ENCODE measurements at places on chromosomes 5 and 9.

- DNase-seq = no peak
Measured at GRCh38 chr5:172556971-172557461, 84.0 kb upstream of the NEURL1B start.

DNA sequence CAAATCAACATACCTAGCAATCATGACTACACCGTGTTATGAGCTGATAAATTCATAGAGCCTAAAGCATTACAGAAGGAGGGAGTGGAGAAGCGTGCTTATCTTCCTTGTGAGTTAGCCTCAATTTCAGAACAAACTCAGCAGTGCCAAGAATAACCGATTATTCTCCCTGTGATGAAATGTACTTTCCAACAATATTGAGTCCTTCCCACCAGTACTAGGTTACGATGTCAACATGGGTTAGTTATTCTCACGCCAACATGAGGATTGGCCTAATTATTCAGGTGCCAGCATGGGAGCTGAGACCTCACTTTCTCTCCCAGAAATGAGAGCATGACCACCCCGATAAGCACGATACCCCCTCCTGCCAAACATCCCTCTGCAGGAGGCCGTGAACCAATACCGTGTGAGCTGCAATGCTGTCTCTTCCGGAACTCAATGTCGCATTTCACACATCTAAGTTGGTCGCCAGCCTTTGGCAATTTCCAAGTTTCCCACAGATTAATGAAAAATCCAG lies 193.7 kb downstream of the ENC1 start:
- no peak for DNase-seq

DNA sequence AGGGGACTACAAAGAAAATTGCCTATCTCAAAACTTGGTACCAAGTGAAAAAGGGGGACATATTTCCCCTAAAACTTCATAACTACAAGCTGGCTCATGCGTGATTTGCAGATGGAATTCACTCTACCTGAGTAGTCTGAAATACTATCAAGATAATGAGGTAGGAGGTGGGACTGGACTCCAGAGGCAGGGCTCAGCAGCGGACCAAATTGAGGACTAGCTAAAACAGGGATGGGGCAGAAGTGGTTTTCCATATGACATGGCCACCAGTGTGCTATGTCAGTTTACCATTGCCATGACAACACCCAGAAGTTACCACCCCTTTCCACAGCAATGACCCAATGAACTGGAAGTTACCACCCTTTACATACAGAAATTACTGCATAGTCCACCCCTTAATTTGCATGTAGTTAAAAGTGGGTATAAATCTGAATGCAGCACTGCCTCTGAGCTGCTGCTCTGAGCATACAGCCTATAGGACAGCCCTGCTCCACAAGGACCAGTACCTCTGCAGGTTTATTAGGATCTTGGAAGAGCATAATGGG lies 30.4 kb upstream of the TESK1 start:
- DNase-seq = no peak

DNA sequence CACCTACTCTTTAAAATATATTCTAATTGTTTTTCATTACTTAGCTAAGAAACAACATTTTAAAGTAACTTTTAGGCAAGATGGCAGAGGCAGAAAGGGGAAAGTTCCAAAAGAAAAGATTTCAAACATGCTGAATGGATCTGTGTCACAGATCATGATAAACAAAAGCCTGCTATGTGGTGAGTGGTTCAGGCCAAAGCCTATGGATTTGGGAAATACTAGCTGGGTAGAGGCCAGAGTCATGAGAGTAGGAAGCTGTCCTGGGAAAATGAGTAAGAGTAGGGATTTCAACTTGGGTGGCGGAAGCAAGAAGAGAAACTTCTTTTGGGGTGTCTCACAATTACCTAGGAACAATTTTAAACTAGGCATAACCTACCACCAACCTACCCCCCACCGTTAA lies 68.7 kb upstream of the GRHPR start:
- DNase-seq = no peak

GRCh38 chr5:128798871-128799270 lies 166.4 kb upstream of the SLC27A6 start:
- no peak for DNase-seq

DNA sequence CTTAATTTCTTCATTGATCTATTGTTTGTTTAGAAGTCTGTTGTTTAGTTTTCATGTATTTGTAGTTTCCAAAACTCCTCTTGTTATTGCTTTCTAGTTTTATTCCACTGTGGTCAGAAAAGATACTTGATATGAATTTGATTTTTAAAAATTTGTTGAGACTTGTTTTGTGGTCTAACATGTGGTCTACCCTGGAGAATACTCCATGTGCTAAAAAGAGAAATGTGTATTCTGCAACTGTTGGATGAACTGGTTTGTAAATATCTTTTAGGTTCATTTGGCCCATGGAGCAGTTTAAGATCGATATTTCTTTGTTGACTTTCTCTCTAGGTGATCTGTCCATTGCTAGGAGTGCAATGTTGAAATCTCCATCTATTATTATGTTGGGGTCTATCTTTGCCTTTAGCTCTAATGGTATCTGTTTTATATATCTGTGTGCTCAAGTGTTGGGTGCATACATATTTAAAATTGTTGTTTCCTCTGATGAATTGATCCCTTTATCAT lies 150.6 kb upstream of the ATP10B start:
- no peak for DNase-seq

Measured in stimulated activated CD8-positive, alpha-beta memory T cell treated with anti-CD3 and anti-CD28 coated beads, Interleukin-4, amount 100 ng/mL, for 4 hours (primary cell).